ENCODE measurements at places on chromosomes 11 and 22. TPM values are rescaled to one million over a fixed set of nuclear protein-coding genes. Genes with fewer than 3 reads are reported as not detected.

Gene VWA5A
- total RNA-seq: 21.8 TPM

Gene HTR3A
- total RNA-seq: not detected

Gene CECR2
- total RNA-seq: 0.03 TPM

Gene BLID
- total RNA-seq: 40.5 TPM

Gene RHBDD3
- 17.6 TPM for total RNA-seq
